Small intestine (tissue), 16 donors: ENCODE measurements at places on chromosomes 7 and 10. TPM values are rescaled to one million over a fixed set of nuclear protein-coding genes. Genes with fewer than 3 reads are reported as not detected.
A peak's percentile ranks its signal among the peaks of the same experiment; 100 is the strongest.

DNA sequence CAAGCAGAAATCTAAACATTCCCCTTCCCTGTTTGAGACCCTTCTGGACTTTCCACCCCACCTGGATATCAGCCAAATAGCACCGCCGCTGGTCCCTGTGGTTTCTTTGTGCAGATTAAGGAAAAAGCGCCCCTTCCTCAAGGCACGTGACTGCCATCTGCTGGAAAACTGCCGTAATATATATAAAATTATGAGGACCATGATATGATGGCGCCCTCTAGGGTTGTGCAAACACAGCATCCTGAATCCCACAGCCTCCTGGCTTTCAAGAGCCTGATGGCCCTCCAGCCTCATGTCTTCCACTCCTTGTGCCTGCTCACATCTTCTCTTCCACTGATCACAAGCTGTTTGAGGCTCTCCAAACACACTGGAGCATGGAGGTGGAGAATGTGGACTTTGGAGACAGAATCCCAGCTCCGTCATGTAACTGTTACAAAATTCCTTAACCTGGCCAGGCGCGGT is 121.3 kb downstream of the MYL10 start:
- peaks cover 3% of the 10 kb centered on the region for H3K4me1 ChIP-seq
- H3K4me3 ChIP-seq = no peak overlapping the region
- H3K27me3 ChIP-seq = no peaks in the 10 kb centered on the region
- DNase-seq = peak; percentile 16

DNA sequence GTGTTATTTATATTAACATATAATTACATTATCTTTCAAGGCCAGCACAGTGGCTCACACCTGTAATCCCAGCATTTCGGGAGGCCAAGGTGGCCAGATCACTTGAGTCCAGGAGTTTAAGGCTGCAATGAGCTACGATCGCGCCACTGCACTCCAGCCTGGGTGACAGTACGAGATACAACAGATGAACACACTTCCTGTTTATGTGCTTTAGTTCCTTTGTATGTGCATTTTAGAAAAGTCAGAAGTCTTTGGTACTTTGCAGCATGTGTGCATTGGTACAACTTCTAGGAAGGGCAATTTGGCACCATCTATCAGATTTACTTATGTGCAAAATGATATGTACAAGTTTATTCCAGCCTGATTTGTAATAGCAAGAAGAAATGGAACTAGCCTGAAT is 13.3 kb downstream of the SLC35G1 start:
- no peak overlapping the region for H3K4me3 ChIP-seq
- no peaks in the 10 kb centered on the region for H3K36me3 ChIP-seq
- no peak for DNase-seq
- H3K27ac ChIP-seq = no peak overlapping the region

GRCh38 chr7:101124376-101125056 is 2.4 kb upstream of the SERPINE1 start:
- peaks cover 33% of the 10 kb centered on the region for H3K27me3 ChIP-seq
- no peak overlapping the region for H3K4me3 ChIP-seq
- H3K27ac ChIP-seq = no peak overlapping the region
- no peaks in the 10 kb centered on the region for H3K36me3 ChIP-seq

- no peaks in the 10 kb centered on the region for H3K27me3 ChIP-seq
- H3K27ac ChIP-seq = no peak overlapping the region
- no peaks in the 10 kb centered on the region for H3K4me1 ChIP-seq
- no peaks in the 10 kb centered on the region for H3K36me3 ChIP-seq
Observed at GRCh38 chr7:104048055-104048454, 58.6 kb upstream of the RELN start.

GRCh38 chr10:95788830-95789229 is 32.9 kb downstream of the ENTPD1 start:
- no peaks in the 10 kb centered on the region for H3K27me3 ChIP-seq
- H3K4me3 ChIP-seq = no peak overlapping the region
- DNase-seq = no peak
- no peak overlapping the region for H3K27ac ChIP-seq
- H3K4me1 ChIP-seq = no peaks in the 10 kb centered on the region

DNA sequence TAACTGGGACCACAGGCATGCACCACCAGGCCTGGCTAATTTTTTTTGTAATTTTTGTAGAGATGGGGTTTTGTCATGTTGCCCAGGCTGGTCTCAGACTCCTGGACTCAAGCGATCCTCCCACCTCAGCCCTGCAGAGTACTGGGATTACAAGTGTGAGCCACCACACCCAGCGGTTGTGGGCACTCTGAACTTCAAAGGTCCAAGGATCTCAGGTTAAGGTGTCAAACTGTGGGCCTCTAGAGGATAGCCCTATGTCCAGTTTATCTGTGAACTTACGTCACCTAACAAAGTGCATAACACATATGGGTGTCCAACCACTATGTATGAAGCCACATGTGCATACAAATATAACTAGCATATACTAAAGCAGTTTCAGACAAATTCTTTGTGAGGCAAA is 3.2 kb upstream of the IL2RA start:
- DNase-seq = no peak
- H3K4me1 ChIP-seq = no peaks in the 10 kb centered on the region
- H3K27ac ChIP-seq = no peak overlapping the region
- no peak overlapping the region for H3K4me3 ChIP-seq

GRCh38 chr10:78194050-78194449 is 160.4 kb downstream of the RPS24 start:
- H3K4me3 ChIP-seq = no peak overlapping the region
- H3K27me3 ChIP-seq = no peaks in the 10 kb centered on the region
- no peaks in the 10 kb centered on the region for H3K36me3 ChIP-seq
- no peak for DNase-seq
- H3K4me1 ChIP-seq = no peaks in the 10 kb centered on the region

- no peaks in the 10 kb centered on the region for H3K36me3 ChIP-seq
- H3K27me3 ChIP-seq = peaks cover 32% of the 10 kb centered on the region
- H3K4me3 ChIP-seq = no peak overlapping the region
- no peak for DNase-seq
Observed at GRCh38 chr7:157691586-157692459, 355.0 kb downstream of the DNAJB6 start.

- peaks cover 4% of the 10 kb centered on the region for H3K4me1 ChIP-seq
- H3K36me3 ChIP-seq = peaks cover 3% of the 10 kb centered on the region
- DNase-seq = peak; percentile 64
- H3K27me3 ChIP-seq = no peaks in the 10 kb centered on the region
- peak overlapping the region; percentile 48 for H3K4me3 ChIP-seq
Observed at GRCh38 chr7:99141841-99142726, 1.8 kb downstream of the SMURF1 start.

GRCh38 chr7:91582799-91583477 is 297.6 kb downstream of the MTERF1 start:
- H3K36me3 ChIP-seq = no peaks in the 10 kb centered on the region
- no peak overlapping the region for H3K4me3 ChIP-seq
- H3K4me1 ChIP-seq = no peaks in the 10 kb centered on the region
- DNase-seq = no peak
- H3K27me3 ChIP-seq = no peaks in the 10 kb centered on the region

DNA sequence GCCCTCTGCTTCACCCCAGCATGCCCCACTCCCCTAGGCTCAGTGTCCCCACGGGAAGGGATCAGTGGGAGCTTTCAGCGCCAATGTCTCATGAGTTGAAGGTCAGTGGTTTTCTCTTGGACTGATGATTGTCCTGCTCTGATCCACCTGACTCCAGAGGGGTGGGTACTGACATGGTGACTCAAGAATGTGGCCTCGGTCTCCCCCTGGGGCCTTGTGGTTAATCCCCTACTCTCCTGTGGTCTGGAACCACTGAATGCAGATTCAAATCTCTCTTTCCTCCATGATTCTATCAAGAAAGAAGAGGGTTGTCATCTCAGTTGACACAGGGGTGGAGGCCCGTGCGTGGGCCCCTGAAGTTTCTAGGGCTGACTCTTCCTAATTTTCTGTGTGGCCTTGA is 176.9 kb downstream of the RPS24 start:
- H3K36me3 ChIP-seq = no peaks in the 10 kb centered on the region
- peaks cover 5% of the 10 kb centered on the region for H3K4me1 ChIP-seq
- no peak overlapping the region for H3K27ac ChIP-seq
- no peak overlapping the region for H3K4me3 ChIP-seq
- DNase-seq = no peak
- H3K27me3 ChIP-seq = no peaks in the 10 kb centered on the region

DNA sequence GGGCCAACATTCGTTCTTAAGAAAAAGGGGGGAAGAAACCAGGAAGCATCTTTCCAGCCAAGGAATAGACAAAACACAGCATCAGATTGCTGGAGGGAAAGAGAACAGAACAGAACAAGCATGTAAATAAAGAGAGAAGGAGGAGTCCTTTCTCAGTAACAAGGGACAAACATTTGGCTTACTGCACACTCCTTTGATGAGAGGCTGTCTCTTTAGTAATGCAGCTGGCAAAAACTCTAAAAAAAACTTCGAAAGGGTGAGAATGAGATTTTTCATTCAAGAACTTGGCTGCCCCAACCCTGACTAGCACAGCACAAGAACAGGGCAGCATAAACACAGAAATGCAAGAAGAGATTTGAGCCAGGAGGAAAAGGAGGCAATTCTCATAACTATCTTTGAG is 38.9 kb upstream of the IL6 start:
- no peak for DNase-seq
- no peaks in the 10 kb centered on the region for H3K36me3 ChIP-seq
- H3K4me1 ChIP-seq = no peaks in the 10 kb centered on the region
- H3K27ac ChIP-seq = no peak overlapping the region

DNA sequence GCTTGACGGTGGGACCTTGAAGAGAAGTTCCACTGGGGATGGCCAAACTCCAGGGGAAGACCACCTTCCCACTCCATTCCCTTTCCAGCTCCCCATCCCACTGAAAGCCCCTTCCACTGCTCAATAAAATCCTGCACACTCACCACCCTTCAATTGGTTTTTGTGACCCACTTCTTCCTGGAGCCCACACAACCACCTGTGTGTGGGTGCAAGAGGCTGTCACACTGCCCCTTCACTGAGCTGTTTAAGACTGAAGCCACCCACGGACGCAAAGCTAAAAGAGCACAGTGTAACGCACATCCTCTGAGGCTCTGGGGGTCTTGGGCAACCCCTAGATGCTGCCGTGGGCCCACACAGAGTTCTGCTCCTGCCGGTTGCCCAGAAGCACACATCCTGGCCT is 12.8 kb upstream of the PITRM1 start:
- no peaks in the 10 kb centered on the region for H3K36me3 ChIP-seq
- H3K4me1 ChIP-seq = no peaks in the 10 kb centered on the region
- H3K27ac ChIP-seq = no peak overlapping the region
- H3K27me3 ChIP-seq = peaks cover 3% of the 10 kb centered on the region

Gene ELFN1
- 2.0 TPM for polyA plus RNA-seq

Gene CLDN4
- 115 TPM for polyA plus RNA-seq

Gene NPFFR1
- polyA plus RNA-seq = 0.22 TPM

Gene FKBP6
- not detected for polyA plus RNA-seq
